SK-N-DZ (cell line): ENCODE measurements at places on chromosomes 7 and 10.
A peak's percentile ranks its signal among the peaks of the same experiment; 100 is the strongest.

- no peak for DNase-seq
These were observed 7.0 kb downstream of the EBF3 start for GRCh38 chr10:129956876-129957673.

DNA sequence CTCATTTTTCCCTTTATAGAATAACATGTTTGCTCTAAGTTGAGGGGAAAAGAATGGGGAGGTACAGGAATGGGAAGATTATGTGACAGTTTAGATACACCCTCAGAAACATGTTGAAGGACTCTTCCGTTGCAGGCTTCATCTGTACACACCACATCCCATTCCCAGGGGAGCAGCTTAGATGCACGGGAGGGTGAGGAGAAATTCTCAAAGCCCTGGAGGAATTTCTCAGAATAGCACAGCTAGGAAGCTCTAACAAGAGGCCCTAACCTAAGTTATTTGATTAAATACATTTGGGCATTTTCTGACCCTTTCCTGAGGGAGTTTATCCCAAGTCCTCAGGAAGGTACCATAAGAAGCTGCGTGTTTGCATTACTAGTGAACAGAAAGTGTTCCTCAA is 660.2 kb upstream of the IGFBP3 start:
- peak; percentile 56 for DNase-seq

- DNase-seq: no peak
These were observed 106.5 kb downstream of the MICALL2 start for GRCh38 chr7:1352656-1353271.

- no peak for DNase-seq
These were observed 48.9 kb upstream of the KDM7A start for GRCh38 chr7:140225562-140226249.

DNA sequence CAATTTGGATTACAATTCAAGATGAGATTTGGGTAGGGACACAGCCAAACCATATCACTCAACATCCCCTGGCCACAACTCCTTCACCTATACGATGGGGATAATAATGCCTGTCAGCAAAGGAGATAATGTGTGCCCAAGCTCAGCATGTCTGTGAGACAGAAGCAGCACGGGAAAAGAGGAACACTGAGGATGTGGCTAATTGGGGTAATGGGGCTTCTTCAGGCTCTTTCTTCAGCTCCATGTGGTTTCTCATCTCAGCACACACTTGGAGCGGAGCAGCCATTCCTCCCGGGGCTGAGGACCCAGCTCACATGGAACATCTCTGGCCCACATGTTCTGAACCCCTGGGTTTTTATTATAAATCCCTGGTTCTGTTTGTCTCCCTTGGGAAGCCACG is 136.0 kb upstream of the NAMPT start:
- no peak for DNase-seq

- DNase-seq: no peak
These were observed 111.0 kb downstream of the GRID1 start for GRCh38 chr10:86255405-86256251.

DNA sequence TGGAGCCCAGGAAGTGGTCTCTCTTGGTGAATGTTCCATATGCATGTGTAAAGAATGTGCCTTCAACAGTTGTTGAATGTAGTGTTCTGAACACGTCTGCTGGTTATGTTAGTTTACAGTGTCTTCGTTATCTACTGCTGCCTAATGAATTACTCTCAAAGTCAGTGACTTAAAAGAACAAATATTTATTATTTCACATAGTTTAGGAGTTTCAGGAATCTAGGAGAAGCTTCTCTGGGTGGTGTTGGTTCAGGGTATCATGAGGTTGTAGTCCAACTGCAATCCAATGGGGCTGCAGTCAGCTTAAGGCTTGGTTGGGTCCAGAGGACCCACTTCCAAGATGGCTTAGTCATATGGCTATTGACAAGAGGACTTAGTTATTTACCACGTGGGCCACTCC is 36.6 kb upstream of the IGFBP3 start:
- DNase-seq: no peak

DNA sequence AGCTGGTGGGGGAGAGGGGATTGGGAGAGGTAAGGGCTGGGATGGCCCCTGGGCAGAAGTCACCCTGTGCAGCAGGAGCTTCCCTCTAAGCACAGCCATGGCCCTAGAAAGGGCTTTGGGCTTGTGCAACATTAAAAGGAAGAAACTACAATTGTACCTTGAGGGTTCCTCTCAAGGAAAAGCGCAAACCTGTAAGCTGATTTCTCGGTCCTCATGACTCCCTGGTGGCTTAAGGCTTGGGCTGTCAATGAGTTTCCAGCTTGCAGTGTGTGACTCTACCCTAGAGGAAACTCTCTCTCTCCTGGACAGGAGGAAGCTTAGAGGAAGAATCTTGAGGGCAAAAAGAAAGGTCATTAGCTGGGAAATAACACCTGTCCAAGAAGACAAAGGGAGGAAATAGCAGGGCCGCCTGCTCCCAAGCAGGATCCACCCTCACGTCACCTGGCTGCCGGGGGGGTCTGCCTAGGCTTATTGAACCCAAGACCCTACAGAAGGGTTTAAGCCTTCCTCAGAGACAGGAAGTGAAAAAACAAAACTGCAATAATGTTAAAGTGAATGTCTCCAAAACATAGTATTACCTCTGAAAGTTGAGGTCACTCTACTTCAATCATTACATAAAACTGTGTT is 112.5 kb downstream of the WDR11 start:
- DNase-seq: no peak

GRCh38 chr10:92755725-92756124 is 66.0 kb downstream of the HHEX start:
- DNase-seq: no peak

DNA sequence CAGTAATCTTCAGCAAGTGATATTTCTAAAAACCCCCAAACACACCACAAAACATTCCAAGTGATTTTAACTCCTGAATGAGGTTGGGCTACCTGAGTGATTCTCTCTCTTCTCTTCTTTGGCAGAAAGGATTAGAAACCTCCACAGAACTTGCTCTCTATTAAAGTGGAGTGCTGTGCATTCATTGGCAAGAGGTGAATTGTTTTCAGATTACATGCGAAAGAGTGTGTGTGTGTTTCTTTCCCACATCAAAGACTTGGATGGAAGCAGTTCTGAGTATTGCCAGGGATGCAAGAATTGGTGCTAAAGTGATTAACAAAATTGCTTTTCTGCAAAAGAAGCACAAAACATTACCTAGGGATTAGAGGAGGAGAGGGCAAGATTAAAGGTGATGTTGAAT is 13.1 kb upstream of the FBXW4 start:
- no peak for DNase-seq

- no peak for DNase-seq
These were observed 244.7 kb downstream of the PTEN start for GRCh38 chr10:88108115-88108610.
